ENCODE measurements at places on chromosomes 5 and 9.

DNA sequence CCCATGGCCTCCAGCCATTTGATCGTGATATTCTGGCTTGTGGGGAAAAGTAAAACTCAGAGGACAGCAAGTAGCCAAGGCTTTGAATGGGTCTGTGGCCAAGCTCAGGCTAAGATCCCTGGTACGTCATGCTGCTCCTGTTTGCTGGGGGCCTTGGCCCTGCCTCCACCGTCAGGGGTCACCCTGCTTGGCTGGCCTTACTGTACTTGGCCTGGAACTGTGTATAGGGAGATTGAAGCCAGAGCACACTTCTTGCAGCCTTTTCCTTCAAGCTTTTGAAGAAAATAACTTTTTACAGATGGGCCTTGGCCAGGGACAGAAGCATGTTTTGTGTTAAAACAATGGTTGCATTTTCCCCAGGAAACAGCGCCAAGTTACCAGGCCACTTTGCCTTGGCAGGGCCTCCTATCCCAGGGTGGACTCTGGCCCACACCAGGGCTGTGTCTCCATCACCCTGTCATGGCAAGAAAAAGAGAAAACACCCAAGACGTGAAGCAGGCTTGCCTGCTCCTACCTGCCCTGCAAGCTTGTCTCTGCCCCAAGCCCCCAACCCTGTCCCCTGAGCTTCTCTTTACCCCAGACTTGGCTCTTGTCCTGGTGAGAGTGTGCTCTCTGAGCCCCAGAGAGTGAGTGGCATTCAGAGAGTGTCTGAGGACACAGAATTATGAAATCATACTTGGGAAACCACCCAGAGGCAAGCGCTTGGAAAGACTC lies 286.9 kb downstream of the GADD45G start:
- no peak for DNase-seq

DNA sequence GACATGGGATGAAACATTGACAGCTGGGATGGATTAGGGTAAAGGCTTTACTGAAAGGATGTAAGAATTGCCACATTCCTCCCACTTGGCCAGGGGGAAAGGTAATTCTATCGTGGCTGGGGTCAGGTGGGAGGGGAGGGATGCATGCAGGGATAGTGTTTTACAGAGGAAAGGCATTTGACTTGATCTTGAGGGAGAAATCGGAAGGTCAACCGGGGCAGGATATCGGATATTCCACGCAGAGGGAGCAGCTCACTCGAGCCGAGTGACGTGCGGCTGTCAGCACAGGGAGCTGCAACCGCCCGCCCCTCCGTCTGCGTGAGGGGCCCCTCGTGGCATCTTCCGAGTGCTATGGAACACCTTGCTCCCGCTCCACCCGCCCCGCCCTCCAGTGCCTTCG lies 63.4 kb upstream of the ADAMTS2 start:
- no peak for DNase-seq

GRCh38 chr9:131666774-131667173 lies 73.1 kb downstream of the RAPGEF1 start:
- no peak for DNase-seq

- DNase-seq, result no peak
These were observed 167.9 kb downstream of the ARHGEF28 start for GRCh38 chr5:73793911-73794310.

GRCh38 chr5:144422018-144422727 lies 251.5 kb downstream of the KCTD16 start:
- DNase-seq, result no peak

DNA sequence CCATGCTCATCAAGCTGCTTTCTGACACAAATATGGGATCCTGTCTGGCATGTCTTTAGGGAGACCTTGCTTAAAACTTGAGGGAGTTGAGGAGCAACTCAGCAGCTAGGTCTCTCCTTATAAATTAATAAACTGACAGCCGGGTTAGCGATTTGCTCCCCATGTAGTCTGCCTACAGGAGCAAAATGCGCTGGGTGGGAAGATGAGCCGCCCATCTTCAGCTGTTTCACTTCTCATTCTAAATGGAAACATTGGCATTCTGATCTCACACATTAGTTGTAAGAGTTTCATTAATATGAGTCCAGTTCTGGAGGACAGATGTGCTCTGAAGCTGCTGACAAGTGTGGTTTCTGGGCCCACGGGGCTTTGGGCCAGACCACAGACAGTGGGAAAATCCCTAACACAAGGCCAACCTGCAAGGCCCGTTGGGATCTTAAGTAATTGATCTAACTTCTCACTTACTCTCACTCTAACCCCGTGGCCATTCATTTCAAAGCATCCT lies 197.0 kb downstream of the MCTP1 start:
- DNase-seq, result no peak

- no peak for DNase-seq
These were observed 90.7 kb upstream of the ADRA1B start for GRCh38 chr5:159825551-159826051.

DNA sequence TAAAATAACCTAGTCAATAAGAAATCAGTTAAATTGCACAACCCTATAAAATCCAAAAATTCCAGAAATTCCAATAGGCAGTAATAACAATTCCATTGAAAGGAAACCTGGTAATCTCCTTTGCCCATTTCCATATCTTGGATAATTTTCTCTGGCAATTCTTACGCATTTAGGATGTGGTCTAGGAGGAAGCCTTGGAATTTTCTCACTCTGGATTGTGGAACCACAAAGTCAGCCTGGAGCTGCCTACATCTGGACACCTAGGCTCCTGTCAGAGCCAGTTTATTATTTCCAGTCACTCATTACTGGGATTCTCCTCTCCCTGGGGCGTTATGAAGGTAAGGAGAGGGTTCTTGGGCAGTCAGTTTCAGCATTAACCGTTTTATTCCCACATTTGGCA lies 40.3 kb upstream of the GNE start:
- DNase-seq, result peak; percentile 32

DNA sequence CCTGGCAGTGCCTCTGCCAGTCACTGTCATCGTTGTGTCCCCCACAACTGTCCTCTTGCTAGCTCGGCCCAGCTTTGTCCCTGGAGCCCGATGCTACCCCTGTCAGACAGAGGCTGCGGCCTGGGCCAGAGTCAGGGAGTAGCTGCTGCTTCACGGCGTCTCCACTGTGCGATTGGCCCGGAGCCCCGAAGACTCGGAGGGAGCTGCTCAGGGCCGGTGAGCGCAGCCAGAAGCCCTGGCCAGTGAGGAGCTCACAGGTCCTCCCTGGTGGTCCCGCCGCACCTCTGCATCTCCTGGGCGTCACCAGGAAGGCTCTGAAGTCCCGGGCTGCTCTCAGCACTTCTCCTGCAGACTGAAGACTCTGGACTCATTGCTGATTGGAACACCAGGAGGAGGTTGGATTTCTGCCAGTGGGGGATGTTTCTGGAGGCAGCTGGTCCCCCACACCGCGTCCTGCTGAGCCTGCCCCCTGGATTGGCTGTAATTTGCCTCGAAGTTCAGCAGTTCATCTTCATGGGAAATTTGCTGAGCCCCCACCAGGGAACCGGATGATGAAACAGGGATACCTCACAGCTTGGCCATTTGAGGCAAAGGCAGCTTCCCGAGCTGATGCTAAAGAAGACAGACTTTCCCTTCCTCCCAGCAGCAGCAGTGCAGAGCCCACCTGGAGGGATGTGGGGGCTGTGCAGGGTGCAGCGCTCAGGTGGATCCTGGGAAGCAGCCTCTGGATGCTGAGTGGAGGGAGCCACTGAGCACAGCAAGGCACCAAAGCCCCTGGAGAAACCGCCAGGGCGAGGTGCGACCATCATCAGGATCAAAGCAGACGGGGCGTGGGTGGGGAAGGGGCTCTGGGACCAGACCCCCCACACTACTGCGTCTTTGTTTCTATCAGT lies 45.6 kb downstream of the USP20 start:
- DNase-seq, result peak; percentile 30
